T-cell (primary cell): ENCODE measurements at places on chromosomes 13 and 19.

- no peak for DNase-seq
Measured at GRCh38 chr13:94030415-94031119, 448.9 kb downstream of the DCT start.

DNA sequence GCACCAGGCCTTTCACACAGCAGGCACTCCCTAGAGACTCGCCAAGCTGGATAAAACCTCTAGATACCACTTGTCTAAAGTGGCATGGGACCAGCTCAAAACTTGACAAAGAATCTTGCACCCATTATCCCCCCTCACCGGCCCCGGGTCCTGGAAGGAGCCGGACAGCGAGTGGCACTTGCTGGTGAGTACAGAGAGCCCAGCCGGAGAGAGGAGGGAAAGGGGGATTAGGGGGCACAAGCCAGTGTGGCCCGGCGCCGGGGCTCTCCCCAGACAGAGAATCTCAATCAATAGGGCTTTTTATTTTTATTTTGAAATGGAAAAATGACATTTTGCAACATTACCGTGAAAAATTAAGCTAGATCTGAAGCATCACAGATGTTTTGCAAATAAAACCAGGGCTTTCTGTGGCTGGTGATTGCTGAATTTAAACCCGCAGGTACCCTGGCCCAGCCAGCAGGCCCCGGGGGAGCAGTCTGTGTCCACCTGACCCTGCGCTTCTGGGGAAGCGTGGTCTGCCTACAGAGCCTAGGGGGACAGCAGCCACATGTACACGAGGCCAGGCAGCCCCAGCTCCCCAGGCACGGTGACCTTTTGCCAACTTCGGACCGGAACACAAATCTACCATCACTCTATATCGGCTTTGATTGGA, 10.0 kb upstream of the VSTM2B start:
- DNase-seq = no peak

GRCh38 chr13:46109451-46109850, 4.6 kb upstream of the CPB2 start:
- no peak for DNase-seq

DNA sequence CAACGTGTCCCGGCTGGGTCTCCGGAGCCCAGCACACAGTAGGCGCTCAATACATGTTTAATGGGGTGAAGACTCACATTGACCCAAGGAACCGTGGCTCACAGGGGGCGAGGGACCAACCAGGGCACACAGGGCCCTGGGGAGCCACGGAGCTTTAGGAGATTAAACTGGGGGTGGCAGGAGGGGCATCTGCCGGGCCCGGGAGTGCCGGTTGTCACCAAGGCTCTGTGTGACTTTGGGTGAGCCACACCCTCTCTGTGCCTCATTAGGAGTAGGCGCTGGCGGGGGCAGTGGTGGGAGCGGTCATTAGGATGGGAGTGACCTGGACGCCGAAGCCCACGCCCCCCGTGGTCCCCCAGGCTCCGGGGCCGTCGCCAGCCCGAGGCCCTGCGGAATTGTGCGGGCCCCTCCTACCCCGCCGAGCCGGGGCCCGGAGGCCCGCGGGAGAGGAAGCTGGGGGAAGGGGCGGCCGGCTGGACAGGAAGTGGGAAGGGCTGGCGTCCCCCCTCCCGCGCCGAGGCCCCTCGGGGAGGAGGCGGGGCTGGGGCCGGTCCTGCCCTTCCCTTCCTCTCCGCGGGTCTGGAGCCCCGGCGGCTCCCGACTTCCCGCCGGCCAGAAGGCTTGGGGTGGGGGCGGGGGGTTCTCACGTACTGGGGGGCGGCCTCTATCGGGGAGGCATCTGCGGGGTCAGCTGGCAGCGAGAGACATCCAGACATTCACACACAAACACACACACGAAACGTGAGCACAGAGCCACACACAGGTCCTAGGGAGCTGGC, 1.8 kb upstream of the SSBP4 start:
- DNase-seq = no peak

GRCh38 chr13:72696579-72696978, 30.9 kb downstream of the MZT1 start:
- no peak for DNase-seq

DNA sequence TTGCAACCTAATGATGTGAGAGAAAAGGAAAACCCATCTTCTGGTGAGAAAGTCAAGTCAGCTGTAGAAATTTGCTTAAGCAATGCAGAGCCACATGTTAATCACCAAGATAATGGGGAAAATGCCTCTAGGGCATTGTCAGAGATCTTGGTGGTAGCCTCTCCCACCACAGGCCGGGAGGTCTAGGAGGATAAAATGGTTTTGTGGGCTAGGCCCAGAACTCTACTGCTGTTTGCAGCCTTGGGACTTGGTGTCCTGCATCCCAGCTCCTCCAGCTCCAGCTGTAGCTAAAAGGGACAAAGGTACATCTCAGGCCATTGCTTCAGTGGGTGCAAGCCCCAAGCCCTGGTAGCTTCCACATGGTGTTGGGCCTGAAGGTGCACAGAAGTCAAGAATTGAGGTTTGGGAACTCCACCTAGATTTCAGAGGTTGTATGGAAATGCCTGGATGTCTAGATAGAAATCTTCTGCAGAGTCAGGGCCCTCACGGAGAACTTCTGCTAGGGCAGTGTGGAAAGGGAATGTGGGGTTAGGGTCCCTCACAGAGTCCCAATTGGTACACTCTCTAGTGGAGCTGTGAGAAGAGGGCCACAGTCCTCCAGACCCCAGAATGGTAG, 382.2 kb upstream of the KLHL1 start:
- DNase-seq = no peak
